ENCODE measurements at places on chromosomes 3 and 15.

- DNase-seq = no peak
These were observed 684 bp downstream of the SLTM start for GRCh38 chr15:58932710-58933280.

DNA sequence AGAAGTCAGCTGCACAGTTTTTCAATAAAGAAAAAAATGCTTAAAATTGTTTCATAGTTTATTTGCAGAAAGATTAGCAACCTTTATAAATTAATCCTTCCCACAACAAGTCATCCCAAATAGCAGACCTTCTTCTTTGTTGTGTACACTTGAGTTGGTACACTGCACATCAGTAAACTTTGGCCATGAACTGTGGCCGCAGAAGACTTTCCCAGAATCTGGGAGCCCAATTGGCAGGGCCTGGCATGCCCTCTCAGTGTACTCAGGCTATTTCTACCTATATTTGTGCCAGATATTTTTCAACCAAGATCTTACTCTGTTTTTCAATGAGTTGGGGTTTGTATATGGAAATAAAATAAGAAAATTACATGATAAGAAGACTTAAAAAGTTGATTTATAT lies 133.1 kb downstream of the DIPK2A start:
- DNase-seq = no peak

DNA sequence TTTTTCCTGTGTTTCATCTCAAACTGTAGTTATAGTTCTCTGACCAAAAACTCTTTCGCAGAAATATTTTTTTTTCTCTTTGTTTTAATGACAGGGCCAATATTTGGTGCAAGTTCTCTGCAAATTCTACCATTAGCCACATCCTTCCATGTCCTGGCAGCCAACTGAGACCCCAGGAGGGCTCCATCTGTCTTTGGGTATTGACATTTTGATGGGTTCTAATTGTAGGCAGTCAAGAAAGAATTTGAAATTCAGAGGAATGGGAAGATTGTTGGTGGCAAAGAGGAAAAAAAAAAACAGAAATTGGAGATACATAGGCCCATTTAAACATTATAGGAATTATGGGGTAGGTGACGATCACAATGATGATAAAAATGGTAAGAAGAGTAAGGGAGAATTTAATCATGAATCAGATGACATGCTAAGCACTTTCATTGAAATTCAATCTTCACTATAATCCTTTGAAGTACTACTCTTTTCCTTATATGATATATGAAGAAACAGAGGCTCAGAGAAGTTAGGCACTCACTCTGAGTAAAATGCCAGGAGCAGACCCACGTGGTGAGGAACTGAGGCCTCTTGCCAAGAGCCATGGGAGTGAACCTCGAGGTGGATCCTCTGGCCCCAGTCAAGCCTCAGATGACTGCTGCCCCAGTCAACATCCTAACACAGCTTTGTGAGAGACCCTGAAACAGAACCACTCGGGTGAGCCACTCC lies 151.4 kb downstream of the PDZRN3 start:
- no peak for DNase-seq

DNA sequence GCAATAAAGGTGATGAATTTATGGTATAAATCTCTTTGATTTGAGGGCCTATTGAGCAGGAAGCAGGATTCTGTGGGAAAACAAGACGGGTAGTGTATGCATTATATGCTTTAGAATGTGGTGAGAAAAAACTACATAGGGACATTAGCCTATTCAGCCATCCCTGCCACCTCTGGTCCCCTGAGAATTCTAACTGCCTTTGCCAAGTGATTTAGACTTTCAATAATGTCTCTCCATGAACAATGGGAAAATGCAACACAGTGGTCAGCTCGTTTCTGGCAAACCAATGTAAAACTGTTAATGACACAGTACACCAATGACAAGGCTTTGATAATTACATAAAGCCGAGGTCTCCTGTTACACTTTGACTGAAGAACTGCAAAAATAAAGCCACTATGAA lies 314.7 kb upstream of the CNTN4 start:
- no peak for DNase-seq

GRCh38 chr3:23810343-23811184 lies 4.8 kb downstream of the UBE2E1 start:
- DNase-seq = no peak

- no peak for DNase-seq
These were observed 273.2 kb downstream of the MECOM start for GRCh38 chr3:169390271-169390670.

- no peak for DNase-seq
These were observed 221.4 kb downstream of the FAM43A start for GRCh38 chr3:194906970-194907629.

- no peak for DNase-seq
These were observed 1.5 kb upstream of the NCK1 start for GRCh38 chr3:136860541-136860940.

GRCh38 chr3:41574900-41575299 lies 375.6 kb downstream of the CTNNB1 start:
- DNase-seq = no peak

DNA sequence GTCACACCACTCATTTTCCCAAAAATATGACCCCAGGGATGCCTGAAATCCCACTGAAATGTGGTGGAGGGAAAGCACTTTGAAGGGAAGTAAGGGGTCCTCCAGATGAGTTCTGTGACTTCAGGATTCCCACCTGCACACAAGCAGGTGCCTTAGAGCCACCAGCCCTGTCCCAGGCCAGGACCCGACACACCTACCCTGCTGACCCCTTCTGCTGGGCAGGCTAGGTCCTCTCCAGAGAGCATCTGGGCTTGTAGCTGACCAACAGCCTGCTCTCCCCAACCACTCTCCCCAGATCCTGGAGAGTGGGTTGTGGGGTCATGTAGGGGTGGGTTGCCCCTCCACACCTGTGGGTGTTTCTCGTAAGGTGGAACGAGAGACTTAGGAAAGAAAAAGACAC lies 14.9 kb upstream of the CILP start:
- DNase-seq = no peak

- DNase-seq = no peak
These were observed 714.1 kb downstream of the ZNF385D start for GRCh38 chr3:21036888-21037287.

DNA sequence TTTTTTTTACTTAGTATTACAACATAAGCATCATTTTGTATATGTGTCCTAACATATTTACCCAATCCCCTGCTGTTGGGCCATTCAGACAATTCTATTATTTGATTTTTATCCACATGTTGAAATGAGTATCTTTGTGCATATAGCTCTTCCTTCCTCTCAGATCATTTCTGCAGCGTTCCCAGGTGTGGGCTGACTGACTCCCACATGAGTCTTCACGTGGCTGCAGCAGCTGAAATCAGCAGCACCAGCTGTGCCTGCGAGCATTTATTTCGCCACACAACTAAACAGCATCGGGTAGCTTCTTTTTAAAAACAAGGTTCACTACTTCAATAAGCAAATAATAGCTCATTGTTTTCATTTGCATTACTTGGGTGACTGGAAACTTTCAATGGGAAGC lies 44.5 kb upstream of the PDE8A start:
- no peak for DNase-seq

- no peak for DNase-seq
These were observed 63.1 kb upstream of the MEF2A start for GRCh38 chr15:99502661-99503060.

- DNase-seq = no peak
These were observed 28.5 kb downstream of the ACSBG1 start for GRCh38 chr15:78205856-78206255.

DNA sequence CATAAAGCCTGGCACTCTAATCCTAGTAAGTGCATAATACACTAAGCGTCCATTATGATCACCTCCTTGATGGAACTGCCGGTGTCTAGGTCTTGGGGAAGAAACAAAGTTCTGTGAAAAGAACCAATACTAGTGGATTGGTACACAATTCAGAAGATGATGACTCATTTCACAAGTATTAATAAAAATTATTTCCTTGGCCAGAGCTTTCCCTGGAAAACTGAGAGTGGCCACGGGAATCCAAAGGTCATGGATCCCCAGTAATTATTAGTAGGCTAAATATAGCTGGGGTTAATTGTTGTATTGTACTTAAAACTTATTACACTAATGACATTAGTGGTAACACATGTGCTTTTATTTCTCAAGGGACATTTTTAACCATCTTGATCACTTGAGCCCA lies 808.0 kb upstream of the NR2F2 start:
- no peak for DNase-seq

DNA sequence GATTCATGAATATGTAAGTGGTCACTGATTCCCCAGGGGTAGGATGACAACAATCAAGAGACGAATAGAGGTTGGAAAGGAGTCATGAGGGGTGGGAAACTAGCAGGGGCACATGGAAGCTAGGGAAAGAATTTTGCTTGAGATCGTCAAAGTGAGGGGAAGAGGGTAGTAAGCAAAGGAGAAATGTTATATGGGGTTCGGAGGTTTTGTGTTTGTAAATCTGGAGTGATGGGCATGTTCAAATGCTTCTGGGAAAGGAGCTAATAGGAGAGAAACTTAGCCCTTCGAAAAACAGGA lies 7.9 kb downstream of the RPL14 start:
- DNase-seq = no peak

GRCh38 chr3:47113669-47114365 lies 50.1 kb downstream of the SETD2 start:
- peak; percentile 36 for DNase-seq

- DNase-seq = no peak
These were observed 35.5 kb upstream of the HCLS1 start for GRCh38 chr3:121696186-121696585.

DNA sequence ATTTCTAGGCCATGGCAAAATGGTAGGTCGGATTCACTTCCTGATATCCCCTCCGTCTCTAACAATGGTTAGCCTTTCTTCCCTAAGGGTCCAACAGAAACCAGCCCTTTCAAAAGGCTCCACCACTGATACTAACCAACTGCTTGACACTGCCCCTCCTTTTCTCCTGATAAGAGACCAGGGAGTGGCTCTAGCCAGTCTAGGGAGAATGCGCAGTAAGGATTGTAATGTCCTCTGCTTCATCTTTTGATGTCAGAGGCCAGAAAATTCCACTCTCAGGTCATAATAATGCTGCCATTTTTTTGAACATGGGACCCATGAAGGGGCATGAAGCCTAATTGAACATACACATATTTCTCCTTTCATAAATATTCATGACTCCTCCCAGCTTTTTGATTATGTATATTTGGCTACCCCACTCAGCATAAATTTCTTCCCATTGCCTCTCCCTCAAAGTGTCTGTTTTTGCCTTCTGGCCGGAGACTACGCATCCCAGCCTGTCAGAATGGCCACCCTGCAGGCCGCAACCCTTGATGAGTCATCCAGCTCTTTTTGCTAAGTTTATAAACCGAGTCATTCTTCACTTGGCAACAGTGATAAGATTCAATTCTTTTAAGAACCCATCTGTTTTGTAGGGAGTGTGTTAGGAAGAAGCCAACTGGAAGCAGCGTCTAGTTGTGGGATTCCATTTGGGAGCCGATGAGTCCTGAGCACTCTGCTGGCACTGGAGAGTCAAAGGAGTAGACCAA lies 189.0 kb upstream of the MCTP2 start:
- peak; percentile 53 for DNase-seq

DNA sequence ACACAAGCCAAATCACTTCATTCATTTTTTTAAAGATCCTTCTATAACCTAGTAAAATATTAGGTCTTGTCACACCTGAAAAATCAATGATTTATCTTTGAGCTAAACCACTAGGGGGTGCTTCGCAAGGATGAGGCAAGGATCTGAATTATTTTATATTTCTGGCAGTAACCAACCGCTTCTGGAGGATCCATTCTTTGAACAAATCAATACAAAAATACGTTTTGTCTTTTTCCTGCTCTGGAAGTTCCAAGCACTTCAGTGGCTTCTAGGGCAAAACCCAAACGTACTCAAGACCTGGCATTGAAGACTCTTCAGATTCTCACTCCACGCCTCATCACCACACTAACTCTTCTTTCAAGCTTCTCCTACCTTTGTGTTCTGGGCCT lies 486 bp downstream of the LSG1 start:
- DNase-seq = no peak

GRCh38 chr3:151501171-151501922 lies 40.5 kb upstream of the IGSF10 start:
- DNase-seq = no peak

DNA sequence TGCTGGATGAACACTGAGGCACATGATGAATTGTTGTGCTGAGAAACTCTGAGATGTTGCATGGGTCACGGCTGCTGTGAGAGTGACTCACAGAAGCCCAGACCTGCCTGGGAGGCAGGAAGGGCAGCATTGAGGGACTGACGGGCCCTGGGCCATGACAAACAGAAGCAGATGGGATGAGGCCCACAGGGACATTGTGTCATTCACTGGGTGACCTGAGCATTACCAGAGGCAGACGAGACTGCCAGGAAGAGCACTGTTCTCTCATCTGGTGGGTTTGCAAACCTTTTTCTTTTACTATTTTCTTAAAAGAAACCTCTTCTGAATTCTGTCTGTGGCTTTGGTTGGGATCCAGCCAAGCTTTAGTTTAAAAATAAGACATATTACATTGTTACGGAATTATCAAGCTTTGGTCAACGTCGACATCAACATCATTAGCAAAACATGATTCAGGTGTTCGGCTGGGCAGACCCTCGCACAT lies 67.8 kb downstream of the BDH1 start:
- DNase-seq = peak; percentile 85

- DNase-seq = no peak
These were observed 32.0 kb downstream of the AADACL2 start for GRCh38 chr3:151765685-151766084.

DNA sequence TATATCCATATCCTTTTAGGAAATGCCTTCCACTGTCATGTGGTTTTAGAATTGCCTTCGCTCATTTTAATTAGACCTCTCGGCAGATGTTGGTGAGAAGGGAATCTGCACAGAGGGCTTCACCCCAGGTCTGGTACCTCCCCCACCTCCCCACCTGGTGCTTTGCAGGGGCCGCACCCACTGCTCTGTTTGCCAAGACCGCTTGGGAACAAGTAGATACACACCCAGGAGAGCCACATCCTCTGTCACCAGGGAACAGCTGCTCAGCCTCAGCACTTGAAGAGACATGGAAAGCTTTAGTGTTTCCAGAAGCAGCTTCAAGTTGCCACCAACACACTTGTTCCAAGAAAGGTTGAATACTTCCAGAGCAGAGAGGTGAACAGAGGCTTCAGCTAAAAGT lies 21.8 kb downstream of the LRRC31 start:
- DNase-seq = no peak
